Fibroblast of pulmonary artery (primary cell): ENCODE measurements at places on chromosomes 2 and 18.
A peak's percentile ranks its signal among the peaks of the same experiment; 100 is the strongest.

GRCh38 chr2:118350621-118351020, 262.4 kb downstream of the INSIG2 start:
- DNase-seq, result no peak

- DNase-seq, result no peak
These were observed 17.3 kb downstream of the CAPN10 start for GRCh38 chr2:240603846-240604245.

- peak; percentile 90 for DNase-seq
These were observed 31.6 kb upstream of the CASP10 start for GRCh38 chr2:201151127-201151981.

DNA sequence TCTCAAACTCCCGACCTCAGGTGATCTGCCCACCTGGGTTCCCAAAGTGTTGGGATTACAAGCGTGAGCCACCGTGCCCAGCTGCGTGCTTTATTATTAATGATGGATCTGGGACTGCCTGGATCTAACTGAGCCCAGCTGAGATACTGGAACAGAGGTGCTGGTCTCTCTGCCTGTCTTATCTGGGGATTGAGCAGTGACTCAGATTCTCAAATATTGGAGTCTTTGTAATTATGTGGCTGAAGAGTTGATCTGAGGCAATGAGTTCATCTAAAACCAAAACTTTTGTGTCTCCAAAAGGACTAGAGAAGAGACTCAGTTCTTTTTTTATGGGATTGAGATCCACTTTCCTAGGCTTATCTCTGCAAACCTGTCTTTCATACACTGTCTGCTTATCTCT, 16.3 kb downstream of the PLEKHB2 start:
- DNase-seq, result peak; percentile 14

DNA sequence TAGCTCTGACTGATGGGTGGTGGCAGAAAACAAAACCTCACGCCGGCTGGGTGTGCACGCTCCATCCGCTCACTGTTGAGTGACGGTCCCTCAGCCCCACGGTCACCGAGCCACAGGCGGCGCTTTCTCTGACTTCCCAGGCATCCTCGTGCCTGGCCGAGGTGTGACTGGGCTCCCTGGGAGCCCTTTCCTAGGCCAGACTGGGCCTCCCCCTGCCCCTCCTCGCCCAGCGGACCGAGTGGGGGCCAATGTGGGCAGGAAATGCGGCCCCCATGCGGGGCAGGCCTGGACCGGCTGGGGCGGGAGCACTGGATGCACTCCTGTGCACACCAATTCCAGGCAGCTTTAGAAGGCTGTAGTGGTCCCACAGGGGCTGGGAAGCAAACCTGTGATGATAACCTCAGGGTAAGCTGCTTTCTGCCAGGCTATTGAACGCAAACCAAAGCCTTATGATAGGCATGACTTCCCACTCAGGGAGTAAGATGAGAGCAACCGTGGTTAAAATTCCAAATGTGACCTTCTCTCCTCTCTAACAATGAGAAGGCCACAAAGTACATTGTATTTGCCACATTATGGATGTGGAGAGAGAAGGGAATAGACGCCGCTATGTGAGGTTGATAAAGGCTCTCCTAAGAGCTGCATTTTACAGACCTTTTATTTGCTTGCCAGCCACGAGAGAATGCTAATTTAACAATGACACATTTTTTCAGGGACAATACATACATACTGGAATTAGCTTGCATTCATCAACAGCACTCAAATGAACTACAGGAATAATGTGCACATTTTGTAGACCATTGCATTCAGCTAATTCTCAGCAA, 83.9 kb upstream of the PGAP1 start:
- DNase-seq, result no peak

GRCh38 chr2:26409785-26410184, 8.1 kb downstream of the DRC1 start:
- DNase-seq, result no peak

GRCh38 chr2:223602972-223603371, 811 bp upstream of the SCG2 start:
- DNase-seq, result peak; percentile 21

- peak; percentile 57 for DNase-seq
These were observed 50.1 kb upstream of the IGFBP2 start for GRCh38 chr2:216583147-216583546.

DNA sequence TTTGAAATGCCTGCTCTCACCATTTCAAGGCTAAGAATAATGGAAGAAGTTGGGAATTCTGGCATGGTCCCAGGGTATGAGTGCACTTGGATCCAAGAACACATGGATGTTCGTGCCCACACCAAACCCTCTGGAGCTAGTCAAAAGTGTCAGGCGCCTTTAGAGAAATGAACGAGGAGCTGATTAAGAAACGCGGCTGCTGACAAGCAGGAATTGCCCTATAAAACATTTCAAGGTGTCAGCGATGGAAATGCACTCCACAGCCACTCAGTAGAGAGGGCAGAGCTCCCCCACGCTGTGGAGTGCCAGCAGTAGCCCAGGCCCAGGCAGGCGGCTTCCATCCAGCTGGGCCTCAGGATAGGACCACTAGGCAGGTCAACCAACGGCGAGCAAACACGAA, 213.7 kb downstream of the TTC32 start:
- DNase-seq, result no peak

DNA sequence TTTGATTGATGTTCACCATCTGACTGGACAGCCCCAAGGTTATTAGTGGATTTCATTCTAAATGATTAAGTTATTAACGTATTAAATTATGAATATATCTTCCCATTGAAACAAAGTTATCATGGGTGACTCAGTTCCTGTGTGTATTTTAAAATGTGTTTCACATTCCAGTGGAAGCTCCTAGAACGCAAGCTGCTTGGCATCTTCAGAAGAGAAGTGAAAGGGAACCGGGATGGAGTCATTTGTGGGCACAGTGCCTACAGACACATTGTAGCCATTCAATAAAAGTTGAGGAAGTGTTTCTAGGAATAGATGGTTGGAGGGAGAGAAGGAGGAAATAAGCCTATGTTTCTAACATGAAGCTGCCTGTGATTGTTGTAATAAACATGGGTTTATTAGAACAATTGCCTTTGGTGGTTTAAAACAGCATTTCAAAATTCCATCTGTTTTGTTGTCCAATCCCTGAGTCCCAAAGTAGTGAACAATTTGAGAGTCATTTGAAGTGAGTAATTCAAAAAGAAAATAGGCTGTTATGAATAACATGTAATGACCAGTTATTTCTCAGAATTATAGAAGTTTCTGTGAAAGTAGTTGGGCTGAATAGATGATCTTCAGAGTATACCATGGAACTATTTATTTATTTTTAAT, 143.5 kb downstream of the PKP4 start:
- peak; percentile 96 for DNase-seq

DNA sequence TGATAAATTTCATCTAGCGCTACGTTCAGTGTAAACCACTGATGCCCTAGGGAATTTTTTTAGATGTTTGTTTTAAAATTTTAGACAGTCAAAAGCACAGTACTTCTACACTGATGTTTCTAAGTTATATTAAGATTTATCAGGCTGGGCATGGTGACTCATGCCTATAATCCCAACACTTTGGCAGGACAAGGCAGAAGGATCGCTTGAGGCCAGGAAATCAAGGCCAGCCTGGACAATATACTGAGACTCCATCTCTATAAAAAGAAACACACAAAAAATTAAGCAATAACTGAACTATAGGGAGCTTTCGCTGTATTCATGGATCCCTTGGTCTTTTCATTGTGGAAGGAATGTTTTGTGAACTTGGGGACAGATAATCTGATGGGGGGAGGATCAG, 50.6 kb upstream of the MAPRE2 start:
- DNase-seq, result peak; percentile 46

- DNase-seq, result no peak
These were observed 79.0 kb downstream of the CRACDL start for GRCh38 chr2:98857001-98857400.

GRCh38 chr2:46009772-46010171, 287.4 kb upstream of the EPAS1 start:
- no peak for DNase-seq

- DNase-seq, result no peak
These were observed 334.6 kb upstream of the KLHL29 start for GRCh38 chr2:23050388-23050787.

DNA sequence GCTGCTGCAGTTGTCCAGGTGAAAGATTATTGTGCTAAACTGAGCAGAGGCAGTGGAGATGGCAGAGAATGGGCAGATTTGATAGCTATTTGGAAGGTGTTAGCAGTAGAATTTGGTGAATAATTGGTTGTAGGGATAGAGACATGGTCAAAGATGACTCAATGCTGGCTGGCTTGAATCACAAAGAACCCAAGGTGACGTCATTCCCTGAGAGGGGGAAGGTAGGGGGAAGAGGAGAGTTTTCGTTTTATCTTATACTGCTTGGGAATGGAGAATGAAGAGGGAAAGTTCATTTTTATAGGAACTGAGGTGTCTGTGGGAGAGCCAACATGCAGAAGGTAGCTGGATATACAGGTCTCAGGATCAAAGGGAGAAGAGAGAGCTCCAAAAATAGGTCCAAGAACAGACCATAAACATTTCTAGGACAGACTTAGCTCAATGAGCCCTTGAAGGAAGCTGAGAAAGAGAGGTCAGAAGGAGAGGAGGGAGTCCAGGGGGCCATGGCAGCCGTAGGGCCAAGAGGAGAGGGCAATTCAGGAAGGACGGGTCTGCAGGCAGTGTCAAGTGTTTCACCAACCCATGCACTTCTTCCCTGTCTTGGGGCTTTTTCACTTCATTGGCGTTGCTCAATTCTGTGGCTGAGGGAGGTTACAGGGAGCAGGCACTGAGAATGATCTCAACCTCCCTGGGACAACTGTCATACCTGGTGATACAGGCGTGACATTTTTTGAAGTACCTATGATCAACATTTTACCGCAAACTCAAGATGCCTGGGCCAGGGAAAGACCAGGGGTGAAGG, 281.3 kb downstream of the TDRD15 start:
- DNase-seq, result no peak

- DNase-seq, result no peak
These were observed 138.7 kb upstream of the L3MBTL4 start for GRCh38 chr18:6553234-6553900.

- no peak for DNase-seq
These were observed 38.5 kb upstream of the CSRNP3 start for GRCh38 chr2:165431014-165431413.

DNA sequence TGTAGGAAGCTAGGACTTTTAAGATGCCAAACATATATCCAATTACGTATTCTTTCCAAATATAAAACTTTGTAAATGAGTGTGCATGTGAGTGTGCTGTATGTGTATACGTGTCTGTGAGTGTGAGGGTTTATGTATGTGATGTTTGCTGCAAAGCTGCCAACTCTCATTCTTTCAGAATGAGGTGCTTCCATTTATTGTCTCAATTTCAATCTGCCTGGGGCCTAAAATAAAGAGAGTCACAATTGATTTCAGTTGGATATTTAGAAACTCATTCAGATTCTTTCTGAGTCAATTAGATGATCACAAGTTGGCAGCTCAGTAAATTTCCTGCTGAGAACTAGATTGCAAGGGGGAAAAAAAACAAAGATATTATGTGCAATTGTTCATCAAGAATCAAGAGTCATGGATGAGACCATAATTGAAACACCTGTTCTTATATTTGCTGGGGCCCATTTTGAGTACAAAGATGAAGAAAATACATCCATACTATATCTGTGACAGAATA, 621.2 kb upstream of the ACVR2A start:
- DNase-seq, result no peak

- DNase-seq, result no peak
These were observed 178.1 kb downstream of the FAM210A start for GRCh38 chr18:13548106-13548819.
